ENCODE measurements at places on chromosomes 6 and 20.

- DNase-seq = no peak
Measured at GRCh38 chr6:6612308-6612707, 23.8 kb downstream of the LY86 start.

- no peak for DNase-seq
Measured at GRCh38 chr6:74152096-74152675, 456.2 kb downstream of the CD109 start.

DNA sequence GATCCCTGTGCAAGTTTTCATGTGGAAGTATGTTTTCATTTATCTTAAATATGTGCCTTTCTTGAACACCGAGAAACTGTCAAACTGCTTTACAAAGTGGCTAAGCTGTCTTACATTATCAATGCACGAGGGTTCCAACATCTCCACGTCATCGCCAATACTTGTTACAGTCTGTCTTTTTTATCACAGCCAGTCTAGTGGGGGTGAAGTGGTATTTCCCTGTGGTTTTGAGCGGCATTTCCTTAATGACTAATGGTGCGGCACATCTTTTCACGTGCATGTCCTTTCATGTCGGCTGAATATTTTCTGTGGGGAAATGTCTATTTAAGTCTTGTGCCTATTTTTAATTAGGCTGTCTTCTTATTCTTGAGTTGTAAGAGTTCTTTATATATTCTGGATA is 280.4 kb downstream of the FOXC1 start:
- DNase-seq = no peak

GRCh38 chr6:63496361-63496804 is 75.9 kb upstream of the LOC128125822 start:
- no peak for DNase-seq

Measured in pons (tissue), 1 donor.